ENCODE measurements at places on chromosomes 4 and X.

GRCh38 chr4:147824884-147825283 lies 93.0 kb downstream of the ARHGAP10 start:
- DNase-seq: no peak

DNA sequence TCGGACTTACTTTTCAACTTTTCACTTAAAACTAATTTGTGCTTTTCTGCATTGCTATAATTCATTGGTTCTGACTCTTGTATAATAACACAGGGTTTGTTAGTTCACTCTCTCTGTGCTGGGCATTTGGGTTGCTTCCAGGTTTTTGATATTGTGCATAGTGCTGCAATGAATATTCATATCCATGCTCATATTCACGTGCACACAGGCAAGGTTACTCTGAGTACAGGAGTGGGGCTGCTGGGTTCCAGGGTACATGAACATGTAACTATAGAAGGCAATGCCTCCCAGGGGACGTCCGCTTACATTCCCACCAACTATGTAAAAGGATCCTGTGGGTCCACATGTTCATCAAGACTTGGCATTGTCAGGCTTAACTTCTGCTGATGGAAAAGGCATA lies 117.2 kb downstream of the ADGRA3 start:
- no peak for DNase-seq

DNA sequence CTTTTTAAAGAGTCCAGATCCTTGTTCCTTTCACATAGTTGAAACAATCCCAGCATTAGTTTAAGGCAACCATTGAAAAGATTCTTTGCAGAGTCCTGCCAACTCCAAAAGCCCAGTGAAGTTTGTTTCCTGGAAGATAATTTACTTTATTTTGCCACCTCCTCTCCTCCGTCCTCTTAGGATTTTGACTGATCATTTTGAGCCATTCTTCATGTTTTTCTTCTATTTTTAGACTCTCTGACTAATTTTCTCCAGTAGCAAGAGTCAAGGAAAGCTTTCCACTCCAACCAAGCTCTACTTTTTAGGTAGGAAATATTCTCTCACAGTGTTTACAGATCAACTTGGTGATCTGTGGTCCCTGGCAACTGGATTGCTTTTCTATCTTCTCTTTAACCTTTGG lies 10.3 kb downstream of the NCBP2L start:
- DNase-seq: no peak

GRCh38 chrX:68511255-68511654 lies 12.4 kb downstream of the YIPF6 start:
- DNase-seq: peak; percentile 56

DNA sequence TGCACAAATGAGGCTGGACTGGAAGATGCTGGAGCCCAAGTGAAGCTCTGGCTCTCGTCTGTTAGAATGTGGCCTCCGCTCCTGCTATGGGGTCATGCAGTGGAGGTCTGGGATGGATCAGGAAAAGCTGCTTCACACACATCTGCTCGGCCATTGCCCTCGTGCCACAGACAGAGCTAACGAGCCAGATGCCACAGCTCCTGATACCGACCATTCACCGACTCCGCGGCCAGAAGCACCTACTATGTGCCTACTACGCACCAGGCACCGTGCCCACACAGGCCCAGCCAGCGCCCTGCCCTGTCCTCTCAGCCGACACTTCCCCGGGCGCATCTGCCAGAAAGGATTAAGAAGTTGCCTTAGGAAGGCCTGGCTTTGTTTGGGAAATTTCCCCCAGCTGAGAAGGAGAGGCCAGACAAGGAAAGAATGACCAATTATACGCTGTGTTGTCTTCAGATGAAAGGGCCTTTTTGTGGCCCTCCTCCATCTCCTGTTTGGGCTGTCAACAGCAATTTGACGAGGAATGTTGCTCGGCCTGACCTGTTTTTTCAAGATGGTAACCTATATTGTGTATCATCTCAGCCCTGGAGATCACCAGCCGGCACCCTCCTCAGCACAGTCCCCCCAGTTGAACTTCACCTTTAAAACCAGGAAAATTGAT lies 34.3 kb downstream of the HMX1 start:
- no peak for DNase-seq

DNA sequence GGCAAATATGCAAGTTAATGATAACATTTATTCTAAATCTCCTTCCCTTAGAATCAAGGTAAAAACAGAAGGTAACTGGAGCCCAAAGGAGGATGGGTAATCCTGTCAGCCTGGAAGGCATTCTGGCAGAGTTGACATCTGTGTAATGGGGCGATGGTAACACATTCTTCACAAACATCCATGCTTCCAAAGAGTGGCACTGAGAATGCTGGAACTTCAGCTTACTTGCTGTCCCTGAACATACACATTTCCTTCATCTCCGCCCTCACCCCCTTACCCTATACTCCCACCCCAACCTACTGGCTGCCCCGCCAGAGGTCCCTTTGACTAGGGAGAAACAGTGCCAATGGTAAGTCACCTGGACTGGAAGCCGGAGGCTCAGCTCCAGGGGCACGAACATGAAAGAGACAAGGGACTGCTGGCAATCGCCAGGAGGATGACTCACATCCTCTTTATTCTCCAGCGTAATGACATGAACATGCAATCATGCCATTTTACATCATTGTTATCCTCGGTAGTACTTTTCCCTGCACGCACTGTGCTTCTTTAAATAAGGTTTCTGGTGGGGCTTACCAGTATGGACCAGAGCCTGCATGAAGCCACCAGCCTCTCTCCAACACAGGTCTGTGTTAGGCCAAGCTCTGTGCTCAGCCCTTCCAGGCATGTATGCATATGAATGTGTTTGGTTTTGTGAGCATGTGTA lies 694.2 kb upstream of the TENM3 start:
- DNase-seq: peak; percentile 97

DNA sequence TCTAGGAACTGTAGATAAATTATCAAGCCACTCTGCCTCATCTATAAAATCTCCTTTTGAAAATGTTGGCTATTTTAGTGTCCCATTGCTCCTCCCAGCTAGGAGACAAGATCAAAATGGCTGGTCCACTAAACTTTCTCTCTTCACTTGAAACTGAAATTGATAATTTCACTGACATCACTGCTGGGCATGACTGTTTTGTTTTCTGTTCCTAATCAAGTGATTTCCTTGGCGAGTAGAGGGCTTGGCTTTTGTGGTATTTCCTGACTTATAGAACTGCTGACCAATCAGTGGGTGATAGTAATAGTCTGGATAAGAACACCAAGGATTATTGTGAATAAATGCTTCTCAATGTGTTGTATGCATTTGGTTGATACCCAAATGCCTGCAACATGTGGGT lies 2152.9 kb downstream of the ARAP2 start:
- no peak for DNase-seq

- no peak for DNase-seq
These were observed 17.7 kb downstream of the COL4A6 start for GRCh38 chrX:108420481-108420880.

GRCh38 chr4:169256856-169257761 lies 13.6 kb downstream of the SH3RF1 start:
- no peak for DNase-seq

DNA sequence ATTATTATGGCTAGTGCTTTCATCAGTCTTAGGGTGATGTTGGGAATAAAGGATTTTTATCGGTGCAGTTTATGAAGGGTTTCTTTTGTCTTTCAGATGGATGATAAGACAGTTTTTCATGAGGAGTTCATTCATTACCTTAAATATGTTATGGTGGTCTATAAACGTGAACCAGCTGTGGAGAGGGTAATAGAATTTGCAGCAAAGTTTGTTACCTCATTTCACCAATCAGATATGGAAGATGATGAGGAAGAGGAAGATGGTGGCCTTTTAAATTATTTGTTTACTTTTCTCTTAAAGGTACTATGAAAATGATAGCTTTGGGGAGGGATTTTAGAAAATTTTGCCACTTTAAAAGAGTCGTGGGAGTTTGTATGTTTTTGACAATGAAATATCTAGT lies 1.3 kb downstream of the NCAPG start:
- peak; percentile 5 for DNase-seq

GRCh38 chr4:62342346-62342745 lies 1142.2 kb downstream of the ADGRL3 start:
- no peak for DNase-seq

DNA sequence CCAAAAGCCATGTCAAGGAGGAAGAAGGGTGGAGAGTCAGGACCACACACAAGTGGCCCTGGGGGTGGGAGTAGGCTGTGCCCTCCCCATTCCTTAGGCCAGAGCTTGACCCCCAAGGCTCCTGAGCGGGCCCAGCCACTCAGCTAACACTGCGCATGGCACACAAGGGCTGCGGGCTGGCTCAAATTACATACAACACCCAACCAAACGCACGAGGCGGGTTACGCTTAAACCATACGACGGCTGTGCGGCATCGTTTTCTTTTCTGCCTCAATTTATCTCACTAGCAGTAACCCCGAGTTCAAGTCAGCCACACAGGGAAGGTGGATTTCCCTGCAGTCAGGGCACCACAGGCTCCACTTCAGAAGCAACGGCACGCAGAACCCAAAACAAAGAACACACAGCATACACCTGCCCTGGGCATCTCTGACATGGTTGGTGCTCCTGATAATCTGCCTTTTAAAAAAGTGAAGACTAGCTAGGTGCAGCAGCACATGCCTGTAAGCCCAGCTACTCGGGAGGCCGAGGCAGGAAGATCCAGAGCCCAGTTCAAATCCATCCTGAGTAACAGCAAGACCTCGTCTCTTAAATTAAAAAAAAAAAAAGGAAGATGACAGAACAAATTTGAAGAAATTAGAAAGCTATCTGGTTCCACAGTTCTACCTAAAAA lies 2.9 kb downstream of the GAK start:
- DNase-seq: no peak

DNA sequence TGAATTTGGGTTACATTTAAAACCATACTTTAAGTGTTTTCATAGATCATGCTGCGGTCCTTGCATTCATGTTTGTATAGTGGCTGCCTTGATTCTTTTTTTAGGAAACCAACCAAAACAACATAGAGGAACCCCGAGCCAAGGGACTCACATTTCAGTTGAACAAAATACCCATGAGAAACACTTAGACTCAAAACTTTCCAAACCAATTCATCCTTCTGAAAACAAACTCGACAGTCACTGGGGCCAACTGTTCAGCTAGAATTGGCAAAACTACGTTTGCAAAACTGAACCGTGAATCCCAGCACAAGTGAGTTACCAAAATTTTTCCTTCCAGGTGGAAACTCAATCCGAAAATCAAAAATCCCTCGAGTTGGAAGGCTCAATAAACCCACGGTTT lies 1.4 kb downstream of the ADGRA3 start:
- DNase-seq: peak; percentile 58

DNA sequence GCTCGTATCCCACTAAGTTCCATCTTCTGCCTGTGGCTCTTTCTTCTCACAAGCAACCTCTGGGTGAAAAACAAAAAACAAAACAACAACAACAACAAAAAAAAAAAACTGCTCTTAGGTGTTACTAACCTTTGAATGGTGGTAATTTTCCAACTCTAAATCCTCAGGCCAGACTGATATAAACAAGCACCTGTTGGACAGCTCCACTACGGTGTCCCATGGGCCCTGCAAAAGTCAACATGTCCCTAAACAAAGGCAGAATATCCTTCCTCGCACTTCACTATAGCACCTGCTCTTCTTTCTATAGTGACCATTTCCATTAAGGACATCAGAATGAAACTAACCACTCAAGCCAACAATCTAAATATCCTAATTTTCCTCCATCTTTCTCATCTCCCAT lies 54.6 kb upstream of the PARM1 start:
- DNase-seq: no peak

GRCh38 chr4:185710487-185710995 lies 101.5 kb downstream of the SORBS2 start:
- DNase-seq: peak; percentile 34

GRCh38 chr4:152693871-152694270 lies 14.1 kb upstream of the TMEM154 start:
- DNase-seq: no peak

DNA sequence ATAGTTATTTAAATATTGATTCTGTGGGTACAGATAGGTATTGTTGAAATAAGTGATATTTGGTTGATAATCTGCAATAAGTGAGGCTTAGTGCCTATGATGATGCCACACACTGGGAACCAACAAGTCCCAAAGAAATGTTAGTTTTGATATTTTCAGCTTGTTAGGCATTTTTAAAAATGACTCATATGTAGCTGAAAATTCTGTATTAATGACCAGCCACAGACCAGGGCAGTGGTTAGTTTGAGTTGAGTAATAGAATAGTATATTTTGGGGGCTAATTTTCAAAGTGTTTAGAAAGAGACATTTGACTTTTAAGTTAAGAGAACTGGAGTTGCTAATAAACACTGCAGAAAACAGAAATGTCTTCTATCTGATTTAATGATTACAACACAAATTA lies 9.4 kb downstream of the INTU start:
- no peak for DNase-seq

GRCh38 chrX:129653181-129653970 lies 1.4 kb downstream of the APLN start:
- DNase-seq: no peak

DNA sequence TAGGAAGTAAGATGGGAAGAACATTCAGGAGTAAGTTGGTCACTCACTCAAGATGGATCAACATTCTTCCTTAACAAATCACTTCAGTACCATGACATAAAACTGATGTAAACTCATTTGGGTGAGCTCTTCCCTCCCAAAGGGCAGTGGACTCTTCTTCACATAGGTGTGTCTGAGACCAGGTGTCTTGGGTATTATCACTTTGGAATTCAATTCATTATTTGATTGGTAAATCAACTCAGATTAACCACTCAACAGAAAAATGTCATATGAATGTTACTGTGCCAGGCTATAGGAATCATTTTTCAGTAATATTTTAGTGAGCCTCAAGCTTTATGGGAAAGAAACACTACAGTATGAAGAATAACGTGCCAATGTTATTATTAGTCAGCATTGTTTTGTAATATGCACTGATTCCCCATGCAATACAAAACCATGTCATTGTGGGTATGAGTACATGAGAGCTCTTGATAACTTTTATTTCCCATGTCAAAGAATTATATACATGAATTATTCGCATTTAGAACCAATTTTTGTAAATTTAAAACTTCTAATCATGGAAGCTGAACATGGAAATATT lies 58.6 kb upstream of the ETNPPL start:
- DNase-seq: no peak

GRCh38 chr4:148730082-148730640 lies 287.9 kb upstream of the NR3C2 start:
- no peak for DNase-seq

DNA sequence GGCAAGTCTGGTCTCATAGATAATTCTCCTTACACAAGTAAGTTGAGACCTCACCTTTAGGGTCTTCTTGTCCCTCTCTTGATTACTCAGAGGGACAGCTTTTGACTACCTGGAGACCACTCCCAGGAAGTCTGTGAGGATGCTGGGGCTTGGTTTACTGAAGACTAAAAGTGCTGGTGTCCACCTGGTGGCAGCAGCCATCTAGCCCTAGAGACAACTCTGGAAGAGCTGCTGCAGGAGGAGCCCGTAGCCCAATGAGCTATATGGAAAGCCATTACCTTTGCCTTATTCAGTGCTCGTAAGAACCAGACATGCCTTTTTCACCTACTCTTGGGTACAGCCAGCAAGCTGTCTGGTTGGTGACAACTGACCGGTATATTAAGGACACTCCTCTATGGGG lies 7.3 kb downstream of the FGFBP2 start:
- DNase-seq: peak; percentile 38

GRCh38 chrX:109654516-109655109 lies 29.6 kb upstream of the KCNE5 start:
- DNase-seq: no peak

Data from M059J (cell line).